ENCODE measurements at places on chromosomes 4 and X.

- no peak for DNase-seq
These were observed 13.3 kb downstream of the UBA6 start for GRCh38 chr4:67687636-67688035.

DNA sequence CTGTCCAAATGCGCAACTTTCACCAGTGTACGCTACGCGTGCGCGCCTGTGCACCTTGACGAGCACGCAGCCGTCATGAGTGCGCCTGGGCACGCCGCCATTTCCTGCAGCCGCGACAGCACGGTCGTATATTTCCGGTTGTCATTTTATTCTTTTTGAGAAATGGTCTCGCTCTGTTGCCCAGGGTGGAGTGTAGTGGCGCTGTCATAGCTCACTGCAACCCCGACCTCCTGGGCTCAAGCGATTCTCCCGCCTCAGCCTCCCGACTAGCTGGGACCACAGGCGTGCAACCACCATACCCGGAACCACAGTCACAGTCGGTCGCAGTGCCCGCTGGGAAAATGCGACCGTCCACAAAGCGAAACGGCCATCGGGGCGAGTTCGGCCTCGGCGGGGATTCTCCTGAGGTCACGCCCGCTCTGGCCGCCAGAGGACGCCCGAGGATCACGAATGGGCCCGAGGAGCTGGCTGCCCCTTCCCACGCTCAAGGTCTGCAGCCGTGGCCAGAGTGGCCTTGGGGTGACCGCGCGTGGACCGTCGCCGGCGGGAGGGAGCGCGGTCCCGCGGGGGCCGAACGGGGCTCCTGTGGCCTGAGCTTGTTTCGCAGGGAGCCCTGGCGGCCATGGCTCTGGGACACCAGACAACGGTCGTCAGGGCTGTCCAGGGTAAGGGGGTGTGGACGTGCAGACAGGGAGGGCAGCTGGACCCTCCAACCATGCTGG, 23.7 kb upstream of the PNMA3 start:
- DNase-seq: peak; percentile 43

DNA sequence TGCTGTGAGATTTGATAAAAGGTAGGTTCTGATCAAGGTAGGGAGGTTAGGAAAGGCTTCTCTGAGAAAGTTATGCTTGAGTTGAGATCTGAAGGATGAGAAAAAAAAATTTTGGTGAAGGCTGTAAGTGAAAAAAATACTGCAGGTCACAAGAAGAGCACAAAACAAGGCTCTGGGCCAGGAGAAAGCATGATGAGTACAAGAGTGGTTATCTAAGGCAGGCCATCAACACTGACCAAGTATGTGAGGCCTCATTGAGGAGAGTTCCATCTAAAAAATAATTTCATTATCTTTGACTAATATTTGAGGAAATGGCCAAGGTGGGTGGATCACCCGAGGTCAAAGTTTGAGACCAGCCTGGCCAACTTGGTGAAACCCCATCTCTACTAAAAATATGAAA, 71.6 kb upstream of the SLC4A4 start:
- DNase-seq: no peak

DNA sequence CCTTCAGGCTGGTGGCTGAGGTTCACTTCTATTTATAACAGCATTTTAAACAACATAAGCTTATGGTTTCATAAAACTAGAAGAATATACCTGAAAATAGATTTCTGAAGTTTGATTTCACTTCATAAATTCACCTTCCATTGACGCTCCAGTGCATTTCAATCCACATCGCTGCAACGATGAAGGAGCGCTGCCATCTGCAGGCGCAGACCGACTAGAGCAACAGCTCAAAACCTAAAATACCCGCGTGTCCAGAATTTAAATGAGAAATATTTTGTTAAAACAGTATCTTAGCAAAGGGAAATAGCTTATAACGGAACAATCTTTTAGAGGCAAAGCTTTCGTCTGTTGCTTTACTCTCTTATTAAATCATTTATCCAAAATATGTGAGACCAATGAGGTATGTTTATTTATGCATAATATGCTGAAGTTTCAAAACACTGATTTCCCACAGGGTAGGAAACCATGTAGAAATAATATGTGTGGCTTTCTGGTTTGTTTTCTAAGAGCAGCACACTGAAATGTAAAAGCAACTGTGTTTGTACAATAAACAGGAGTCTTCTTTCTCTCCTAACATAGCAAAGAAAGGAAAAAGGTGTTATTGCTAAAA, 816.4 kb upstream of the FRG1 start:
- peak; percentile 1 for DNase-seq

DNA sequence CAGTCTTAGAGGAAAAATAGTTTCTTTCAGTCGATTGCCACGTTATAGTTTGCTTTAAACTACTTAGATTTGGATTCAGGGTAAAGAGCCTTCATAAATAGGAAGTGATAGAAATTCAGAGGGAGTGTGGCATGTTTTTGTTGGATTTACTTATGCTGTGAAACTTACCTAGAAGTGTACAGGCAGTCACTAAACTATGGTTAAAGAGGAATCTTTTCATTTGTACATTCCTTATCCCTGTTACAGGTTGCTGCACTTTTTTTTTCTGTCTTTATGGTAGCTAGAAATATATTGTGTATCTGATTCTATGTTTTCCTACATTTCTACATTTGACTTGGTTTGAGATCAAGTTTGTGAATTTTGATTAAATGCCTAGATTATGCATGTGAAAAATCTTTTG, 19.1 kb downstream of the WWC2 start:
- no peak for DNase-seq

DNA sequence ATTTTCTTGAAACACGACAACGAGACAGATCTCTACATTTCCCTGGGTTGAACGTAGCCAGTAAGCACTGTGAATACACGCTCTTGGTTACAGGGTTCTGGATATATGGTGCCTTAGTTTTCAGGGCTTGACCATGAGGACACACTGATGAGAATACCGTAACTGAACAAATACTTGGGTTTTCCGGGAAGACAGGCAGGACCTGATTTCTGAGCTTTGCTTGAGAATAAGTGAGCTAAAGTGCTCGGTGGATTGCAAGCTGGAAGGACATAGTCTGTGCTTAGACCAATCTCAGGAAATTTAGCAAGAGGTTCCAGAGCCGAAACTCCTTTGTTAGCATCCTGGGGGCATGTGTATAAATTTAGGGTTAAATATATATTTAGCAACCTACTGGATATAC, 876 bp upstream of the TACR3 start:
- DNase-seq: no peak

- no peak for DNase-seq
These were observed 21.9 kb downstream of the SH3BP2 start for GRCh38 chr4:2814627-2815270.

DNA sequence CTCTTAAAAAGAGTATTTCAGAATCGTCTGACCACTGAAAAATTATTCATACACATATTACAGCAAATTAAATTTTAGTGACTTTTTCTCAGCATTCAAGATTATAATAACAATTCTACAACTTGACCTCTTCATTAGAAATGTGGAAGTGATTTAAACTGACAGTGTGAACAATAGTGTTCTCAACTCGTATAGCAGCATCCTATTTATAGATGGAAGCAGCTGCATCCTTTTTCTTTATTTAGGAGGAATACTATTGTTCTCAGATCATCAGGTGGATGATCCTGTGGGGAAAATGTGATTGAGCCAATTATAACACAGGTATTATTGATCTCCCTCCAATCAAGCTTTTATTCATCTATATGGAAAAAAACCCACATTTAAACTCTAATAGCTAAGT, 56.7 kb downstream of the RAPGEF2 start:
- no peak for DNase-seq

Measured in cerebellar cortex (tissue), 1 donor.